ENCODE measurements at places on chromosomes 16 and 17. TPM values are rescaled to one million over a fixed set of nuclear protein-coding genes. Genes with fewer than 3 reads are reported as not detected.
A peak's percentile ranks its signal among the peaks of the same experiment; 100 is the strongest.

- no peak for DNase-seq
Observed at GRCh38 chr17:27733773-27734172, 66.6 kb downstream of the NOS2 start.

The PDXDC1 gene
- 83.3 TPM for total RNA-seq

The ITGB3 gene
- 0.17 TPM for total RNA-seq

The BAIAP3 gene
- 3.2 TPM for total RNA-seq

DNA sequence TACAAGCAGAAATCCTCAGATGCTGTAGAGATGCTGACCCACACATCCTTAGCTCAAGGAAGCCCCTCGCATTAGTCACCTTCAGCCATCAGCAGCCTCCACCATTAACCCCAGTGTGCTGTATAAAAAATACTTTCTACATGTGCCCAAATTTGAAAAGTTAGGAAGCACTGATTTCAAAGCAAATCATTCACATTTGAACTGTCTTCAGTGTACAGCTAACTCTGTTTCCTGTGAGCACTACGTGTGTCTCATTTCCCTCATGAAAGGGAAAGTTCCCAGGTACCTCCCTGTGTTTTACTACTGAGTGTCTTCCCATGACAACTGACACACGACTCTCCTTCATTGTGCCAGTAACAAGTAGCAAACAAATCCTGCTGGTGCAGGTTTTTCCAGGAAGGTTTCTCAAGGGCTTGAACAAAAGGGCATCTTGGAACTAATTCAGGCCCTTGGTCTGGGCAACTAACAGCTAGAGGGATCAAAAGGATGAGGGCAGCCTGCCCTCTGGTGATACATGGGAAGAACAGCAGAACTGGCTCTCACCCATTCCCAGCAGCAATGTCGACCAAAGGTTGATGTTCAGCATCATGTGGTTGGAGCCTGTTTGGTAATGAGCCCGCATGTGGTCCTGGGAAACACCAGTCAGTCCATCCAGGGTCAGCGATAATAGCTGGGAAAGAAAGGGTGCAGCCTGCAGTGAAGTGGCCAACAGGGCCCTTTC lies 4.0 kb downstream of the SLC35B1 start:
- DNase-seq: peak; percentile 59

- no peak for DNase-seq
Observed at GRCh38 chr17:49240619-49241018, 10.0 kb upstream of the PHOSPHO1 start.

DNA sequence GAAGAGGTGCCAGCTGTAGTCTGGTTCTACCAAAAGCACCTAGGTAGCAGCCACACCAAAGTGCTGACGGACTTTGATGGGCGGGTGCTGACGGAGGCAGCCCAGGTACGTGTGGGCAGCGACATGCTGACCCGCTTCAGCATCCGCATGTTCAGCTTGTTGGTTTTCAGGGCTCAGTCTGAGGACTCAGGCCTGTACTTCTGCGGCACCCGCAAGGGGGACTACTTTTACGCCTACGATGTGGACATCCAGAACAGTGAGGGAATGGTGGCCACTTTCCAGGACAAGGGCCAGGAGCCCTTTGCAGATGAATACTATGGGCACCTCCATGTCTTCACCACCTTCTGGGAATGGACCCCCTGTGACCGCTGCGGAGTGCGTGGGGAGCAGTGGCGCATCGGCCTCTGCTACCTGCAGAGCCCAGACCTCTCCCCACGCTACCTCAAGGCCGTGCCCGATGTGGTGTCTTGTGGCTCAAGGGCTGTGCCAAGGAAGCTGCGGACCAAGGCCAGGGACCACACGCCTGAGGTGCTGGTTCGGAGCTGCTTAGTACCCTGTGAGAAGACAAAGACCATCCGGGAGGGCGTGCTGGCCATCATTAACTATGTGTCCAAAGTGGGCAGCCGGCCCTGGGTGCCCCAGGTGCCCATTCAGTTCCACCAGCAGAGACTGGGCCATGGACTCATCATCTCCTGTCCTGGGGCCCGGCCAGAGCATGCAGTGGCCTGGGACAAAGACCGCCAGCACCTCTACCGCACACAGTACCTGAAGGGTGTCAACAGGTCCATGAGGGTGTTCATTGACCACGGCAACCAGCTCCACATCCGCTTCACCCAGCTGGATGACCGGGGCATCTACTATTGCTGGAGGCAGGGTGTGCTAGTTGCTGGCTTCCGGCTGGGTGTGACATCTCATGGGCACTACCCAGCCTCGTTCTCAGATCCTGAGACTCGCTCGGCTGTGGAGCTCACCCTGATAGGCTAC lies 5.0 kb upstream of the EFTUD2 start:
- no peak for DNase-seq

DNA sequence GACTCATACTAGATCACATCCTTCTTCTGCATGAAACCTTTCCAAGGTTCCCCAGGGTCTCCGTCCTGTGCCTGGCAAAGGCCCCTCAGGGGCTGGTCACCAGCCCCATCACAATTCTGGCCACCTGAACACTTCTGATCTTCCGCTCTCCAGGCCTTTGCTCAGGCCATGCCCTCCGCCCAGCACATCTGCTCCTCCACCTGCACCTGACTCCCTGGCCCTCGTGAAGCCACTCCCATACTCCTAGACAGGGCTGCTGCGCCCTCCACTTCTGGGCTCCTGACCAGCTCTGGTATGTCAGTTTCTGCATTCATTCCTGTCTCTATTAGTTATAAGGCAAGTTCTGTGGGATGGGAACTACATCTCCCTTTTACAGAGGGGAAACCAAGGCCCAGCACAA lies 1.9 kb upstream of the MYL11 start:
- peak; percentile 33 for DNase-seq

The TAC4 gene
- not detected for total RNA-seq

DNA sequence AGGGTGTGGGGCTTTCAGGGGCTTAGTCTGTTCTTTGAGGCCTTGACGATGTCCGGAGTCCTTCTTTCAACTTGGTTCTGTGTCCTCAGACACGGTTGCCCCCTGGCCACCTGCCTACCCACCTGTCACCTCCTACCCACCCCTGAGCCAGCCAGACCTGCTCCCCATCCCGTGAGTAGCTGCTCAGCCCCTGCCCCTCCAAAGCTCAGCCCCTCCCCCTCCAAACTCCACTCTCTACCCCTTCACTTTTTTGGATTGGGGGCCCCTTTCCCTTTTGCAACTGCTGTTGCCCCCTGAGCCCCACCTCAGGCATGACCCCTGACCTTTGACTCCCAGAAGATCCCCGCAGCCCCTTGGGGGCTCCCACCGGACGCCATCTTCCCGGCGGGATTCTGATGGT lies 1.2 kb downstream of the LAT start:
- no peak for DNase-seq

GRCh38 chr17:28370035-28370743 lies at the start of gene VTN:
VTN (minus strand) TSS chr17:28370307; CDS start chr17:28370203, 104 bp downstream.
- no peak for DNase-seq

The CACNG3 gene
- total RNA-seq: not detected

- no peak for DNase-seq
Observed at GRCh38 chr17:21460358-21460757, 84.2 kb downstream of the KCNJ12 start.

Measured in OCI-LY7 (cell line).